ENCODE measurements at places on chromosomes 6 and 20.
A peak's percentile ranks its signal among the peaks of the same experiment; 100 is the strongest.

DNA sequence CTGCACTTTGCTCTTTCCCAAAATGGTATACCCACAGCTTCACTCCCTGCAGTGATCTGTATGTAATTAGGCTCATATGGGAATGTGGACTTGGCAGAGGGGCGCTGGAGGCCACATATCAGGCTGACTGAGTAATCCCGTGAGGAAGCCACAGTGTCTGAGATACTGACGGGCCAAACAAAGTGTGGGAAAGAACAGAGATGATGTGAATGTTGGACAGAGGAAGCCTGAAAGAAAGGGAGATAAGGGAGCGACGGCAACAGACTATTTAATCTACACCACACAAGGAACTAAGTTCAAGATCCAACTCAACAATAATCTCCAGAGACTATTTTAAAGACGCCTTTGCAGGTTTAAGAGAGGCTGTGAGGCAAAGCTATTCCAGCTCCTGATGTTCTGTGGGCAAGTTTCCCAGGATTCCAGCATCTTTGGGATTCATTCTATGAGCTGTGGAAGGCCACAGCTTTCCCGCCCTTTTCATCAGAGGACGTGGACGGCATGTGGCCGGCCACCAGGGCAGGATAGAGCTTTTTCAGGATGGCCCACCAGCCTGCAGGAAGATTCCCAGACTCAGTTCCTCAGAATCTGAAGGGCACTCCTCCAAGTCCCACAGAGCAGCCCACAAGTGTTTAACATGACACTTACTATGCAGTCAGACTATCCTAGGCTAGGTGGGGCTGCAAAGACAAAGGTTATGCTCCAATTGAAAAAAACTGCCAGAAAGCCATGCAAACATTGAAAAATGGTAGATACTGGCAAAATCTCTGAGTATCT is 237.5 kb downstream of the ATXN1 start:
- DNase-seq, result no peak

DNA sequence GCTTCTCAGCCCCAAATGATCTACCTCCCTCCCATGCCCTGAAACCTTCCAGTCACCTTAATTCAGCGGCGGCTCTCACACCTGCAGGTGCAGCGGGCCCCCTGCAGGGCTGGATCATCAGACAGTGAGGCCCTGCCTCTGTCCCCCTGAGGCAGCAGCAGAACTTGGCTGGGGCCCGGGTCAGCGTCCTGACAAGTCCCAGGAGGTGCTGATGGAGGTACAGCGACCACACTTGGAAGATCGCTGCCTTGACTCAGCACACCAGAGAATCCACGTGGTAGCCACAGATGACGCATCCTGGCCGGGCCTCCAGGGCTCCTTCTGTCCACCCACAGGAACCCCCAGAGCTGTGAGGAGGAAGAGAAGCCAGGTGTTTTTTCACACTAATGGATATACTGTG is 116.4 kb upstream of the THBS2 start:
- DNase-seq, result no peak

DNA sequence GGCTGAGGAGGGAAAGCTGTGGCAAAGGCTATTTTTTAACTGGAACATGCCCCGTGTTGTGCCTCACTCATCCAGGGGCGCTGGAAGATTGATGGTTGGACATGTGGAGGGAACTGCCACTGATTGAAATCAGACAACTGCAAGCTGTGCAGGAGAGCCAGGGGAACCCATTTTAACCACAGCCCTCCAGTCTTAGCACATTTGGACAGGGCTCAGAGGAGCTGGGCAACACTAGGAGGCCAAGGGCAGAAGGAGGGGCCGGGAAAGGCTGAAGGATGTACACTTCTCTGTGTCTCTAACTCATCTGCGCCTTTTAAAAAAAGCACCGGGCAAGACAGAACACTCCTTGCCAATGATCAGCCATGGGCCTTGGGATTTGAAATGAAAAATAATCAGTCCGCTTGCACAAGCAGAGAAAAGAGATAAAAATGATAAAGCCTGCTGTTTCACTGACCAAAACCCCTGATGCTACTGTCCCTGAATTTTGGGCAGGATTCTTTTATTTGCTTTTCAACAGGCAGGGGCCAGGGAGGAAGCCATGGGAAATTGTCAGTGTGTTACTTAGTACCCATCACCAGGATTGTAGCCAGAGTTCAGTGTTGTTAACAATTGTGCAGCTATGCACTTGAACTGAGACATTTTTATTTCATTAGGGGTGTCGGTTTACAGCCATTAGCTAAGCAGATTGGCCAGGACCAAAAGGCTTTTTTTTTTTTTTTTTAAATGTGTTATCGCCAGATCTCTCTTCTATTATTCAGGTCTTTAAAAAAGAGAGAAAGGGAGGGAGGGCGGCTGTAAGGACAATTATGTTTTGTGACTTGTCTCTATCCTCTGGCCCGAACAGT is 109.3 kb upstream of the EYA4 start:
- no peak for DNase-seq

DNA sequence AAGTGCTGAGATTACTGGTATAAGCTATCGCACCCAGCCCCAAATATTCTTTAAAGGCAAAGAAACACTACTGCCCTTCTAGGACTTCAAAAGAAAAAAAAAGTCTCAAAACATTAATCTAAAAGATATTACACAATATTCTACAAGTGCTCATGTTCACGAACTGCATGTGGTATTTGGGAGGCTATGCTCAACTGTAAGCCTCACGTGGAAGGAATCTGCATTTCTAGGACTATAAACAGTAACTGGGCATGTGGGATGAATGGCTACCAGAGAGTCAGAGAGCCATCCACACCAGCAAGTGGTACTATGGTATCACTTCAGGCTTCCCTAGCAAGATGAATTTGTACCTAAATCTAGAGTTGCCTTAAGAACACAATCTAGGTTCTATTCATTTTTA is 50.0 kb downstream of the FKBP5 start:
- no peak for DNase-seq

DNA sequence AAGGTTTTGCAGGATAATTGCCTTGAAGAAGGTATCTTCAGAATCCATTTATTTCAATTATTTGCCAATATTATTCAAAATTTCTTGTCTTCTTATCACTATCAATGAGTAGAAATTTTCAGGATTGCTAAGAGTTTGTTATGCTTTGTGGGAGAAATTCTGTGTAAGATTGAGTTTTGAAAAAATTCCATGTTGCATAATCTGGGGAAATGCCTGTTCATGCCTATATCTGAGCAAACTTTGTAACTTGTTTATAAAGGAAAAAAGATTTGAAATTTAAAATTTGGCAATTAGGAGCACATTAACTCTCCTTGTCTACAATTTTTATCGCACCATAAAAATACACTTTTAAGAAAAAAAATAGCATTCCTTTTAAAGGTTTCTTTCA is 39.8 kb upstream of the EDN1 start:
- no peak for DNase-seq

GRCh38 chr6:89749918-89750317 is 69.7 kb downstream of the MDN1 start:
- DNase-seq, result no peak

- no peak for DNase-seq
Measured at GRCh38 chr6:35358086-35358485, 15.7 kb downstream of the PPARD start.

- DNase-seq, result no peak
Measured at GRCh38 chr20:61539706-61540360, 287.8 kb downstream of the CDH4 start.

GRCh38 chr6:144286503-144287393 is 1.6 kb downstream of the UTRN start:
- no peak for DNase-seq

DNA sequence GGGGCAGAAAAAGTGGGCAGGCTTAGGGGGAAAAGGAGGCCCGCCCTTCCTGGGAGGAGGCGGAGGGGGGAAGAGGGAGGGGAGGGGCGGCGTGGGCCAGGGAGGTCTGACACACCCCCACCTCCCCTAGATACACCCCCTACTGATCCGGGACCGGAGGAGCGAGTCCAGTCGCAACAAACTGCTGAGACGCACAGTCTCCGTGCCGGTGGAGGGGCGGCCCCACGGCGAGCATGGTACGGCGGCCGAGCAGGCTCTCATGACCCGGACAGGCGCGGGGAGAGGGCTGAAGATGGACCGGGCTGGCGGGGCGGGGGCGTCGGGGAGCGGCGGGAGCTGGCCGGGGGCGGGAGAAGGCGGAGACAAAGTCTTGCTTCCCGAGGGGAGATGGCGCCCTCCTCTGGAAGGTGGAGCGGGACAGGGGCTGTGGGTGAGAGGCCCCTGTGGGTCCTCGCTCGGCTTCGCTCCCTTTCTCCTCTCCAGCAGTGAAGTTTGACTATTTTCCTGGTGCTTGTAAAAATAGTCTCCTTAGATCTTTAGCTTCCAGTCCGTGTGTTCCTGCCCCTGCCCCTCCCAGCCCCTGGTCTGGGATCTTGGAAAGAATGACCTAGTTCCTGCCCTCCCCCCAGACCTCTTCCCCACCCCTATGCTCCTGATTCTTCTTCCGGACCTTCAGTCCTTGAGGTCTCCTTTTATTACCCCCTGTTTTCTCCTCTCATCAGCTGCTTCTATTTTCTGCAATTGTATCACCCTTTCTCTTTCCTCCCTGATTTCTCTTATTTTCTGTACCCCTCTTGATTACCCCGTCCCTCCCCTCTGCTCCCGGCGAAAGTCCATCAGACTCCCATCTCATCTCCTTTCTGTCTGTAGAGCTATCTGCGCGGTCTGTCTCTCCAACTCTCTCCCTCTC is 6.1 kb downstream of the SYNGAP1 start:
- DNase-seq, result peak; percentile 70

DNA sequence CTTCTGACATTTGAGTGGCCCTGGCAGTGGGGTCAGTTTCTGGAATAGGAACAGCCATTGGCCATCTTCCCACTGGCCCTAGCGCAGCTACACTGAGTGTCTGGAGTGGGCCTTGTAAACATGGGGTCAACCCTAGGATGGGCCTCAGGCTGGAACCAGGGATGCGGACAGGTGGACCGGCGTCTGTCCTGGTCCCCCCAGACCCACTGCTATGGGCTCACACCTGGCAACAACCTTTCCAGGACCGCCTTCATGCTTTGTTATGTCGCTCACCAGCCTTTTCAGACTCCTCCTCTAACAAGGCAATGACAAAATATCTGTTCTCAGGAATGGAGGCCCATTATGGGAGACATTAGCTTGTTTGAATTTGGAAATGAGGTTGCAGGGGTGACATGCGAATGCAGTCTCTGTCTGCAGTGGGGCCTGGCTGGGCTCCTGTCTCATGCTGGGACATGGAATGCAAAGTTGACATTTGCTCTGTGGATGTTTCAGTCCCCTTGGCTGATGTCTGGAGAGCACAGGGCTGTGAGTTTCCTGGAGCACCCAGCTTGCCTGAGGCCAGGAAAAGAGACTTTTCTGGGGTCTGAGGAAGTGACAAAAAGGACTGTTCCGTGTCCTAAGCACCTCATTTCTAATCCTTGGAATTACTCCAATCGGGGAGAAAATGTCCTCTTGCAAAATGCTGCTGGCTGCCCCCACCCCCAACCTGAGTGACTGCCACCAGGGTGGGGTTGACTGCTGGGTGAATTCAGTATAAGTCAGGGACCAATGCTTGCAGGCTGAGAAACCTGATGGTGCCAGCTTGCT is 98.7 kb upstream of the PMEPA1 start:
- no peak for DNase-seq

DNA sequence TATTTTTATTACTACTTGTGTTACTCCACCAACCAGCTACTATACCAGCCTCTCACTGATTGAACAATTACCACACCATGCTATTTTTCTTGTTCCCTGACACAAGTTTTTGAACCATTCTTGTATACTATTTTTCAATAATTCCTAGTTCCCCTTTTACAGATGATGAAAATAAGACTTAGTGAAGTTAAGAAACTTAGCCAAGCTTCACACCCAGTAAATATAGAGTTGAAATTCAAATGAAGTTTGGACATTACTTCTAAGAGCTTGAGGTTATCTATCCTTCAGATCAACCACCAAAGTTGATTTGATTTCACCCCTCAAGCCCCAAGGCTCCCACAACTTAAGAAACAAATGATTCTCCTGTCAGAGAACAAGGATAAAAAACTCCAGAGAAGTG is 13.1 kb upstream of the BCAS1 start:
- DNase-seq, result peak; percentile 46

DNA sequence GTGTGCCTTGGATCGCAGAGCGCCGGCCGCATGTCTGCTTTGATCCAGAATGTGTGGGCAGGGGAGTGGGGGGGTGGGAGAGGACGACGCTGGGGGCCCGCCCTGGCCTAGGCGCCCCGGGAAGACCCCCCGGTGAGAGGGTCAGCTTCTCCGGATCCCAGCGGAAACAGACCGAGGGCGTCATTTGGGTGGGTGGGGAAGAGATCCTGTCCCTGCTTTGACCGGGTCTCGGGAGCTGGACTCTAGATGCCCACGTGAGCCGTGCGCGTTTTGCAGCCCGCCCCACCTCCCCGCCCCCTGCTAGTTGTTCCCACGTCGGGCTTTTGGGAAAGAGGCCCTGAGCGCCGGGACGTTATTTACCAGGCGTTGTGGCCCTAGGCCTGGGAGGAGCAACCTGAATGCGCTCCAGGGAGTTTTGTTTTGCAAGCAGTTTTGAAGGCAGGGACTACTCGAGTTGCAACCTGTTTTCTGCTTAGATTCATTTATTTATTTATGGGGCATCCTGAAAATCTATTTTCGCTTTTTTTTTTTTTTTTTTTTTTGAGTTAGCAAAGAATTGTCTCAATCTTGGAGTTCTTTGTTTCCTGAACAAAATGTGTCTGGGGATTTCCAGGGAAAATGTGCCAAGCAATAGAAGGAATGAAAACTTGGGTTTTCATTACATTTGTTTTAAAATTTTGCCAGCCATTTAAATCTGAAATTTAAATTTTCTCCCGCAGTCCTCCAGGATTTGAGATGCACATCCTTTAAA is 1.6 kb downstream of the DSP start:
- no peak for DNase-seq

- DNase-seq, result no peak
Measured at GRCh38 chr6:52672412-52673025, 1.6 kb downstream of the TMEM14A start.

DNA sequence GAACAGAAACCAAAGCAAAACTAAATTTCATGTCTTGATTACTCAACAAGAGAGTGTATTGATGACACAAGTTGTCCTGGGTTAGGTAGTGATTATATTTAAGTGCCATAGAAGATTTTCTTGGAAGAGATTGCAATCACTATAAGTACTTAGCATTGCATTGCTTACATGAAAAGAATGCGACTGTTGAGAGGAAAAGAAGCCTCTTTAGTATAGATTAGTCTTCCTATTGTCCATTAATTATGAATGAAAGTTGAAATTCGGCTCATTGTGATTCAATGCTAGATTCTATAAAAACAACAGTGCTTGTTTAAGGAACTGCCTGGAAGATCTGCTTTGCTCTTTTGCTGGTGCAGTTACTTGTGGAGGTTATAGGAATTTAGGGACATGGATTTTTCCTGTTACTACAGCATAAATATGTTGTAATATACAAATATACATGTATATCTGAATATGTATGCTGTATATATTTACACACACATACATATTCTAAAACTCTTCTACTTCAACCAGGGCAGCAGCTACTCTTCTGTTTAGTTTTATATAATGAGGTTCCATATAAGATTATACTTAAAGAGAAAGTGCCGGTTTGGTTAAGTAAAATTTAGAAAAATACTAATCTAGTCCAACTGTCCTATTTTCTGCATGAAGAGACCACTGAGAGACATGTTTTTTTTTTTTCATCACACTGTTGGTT is 796.3 kb downstream of the KIF16B start:
- DNase-seq, result peak; percentile 50
